ENCODE measurements at places on chromosomes 12 and 14.
A peak's percentile ranks its signal among the peaks of the same experiment; 100 is the strongest.

DNA sequence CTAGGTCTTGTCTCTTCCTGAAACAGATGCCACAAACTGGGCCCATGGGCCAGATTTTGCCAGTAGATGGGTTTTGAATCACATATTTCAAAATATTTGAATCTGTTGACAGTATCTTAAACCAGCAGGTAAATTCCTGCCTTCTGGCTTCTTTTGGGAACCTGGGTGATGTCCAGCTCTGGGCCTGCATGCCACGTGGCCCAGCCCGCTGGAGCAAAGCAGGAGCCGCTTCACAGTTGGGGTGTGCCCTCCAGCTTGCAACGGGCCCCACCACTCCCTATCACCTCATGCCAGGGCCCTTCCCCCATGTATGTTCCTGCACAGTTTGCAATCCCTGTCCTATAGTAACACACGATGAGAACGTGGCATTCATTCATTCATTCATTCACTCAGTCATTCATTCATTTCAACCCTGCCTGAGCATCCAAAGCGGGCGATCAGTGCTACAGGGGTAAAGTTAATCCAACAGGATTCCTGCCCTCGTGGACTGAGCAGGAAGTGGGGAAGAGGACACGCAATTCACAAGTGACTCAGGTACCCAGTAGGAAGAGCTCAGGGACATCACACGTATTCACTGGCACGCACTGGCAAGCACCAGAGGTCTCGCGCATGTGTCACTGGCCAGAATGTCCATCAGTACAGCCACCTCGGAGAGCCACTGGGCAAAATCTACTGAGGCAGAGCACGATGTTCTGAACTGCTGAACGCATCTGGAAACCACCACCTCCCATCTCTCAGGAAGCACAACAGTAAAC is 27.8 kb downstream of the SCARB1 start:
- no peak for DNase-seq

DNA sequence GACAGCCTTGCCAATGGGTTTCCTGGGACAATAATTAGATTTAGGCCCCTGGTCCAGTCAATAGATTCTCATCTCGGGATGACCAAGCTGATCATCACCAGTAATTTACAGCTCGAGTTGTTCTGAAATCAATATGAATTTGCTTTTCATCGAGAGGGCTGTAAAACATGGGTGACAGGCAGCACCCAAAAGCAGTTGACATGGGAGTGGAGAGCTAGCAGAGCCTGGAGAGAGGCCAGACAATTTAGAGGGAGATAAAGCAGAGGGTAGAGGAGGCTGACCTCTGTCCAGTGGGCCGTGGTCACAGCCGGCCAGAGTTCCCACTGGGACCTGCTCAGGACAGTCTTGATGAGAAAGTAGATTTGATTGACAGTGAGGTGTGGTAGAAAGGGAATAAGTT is 157.3 kb downstream of the ASCL4 start:
- no peak for DNase-seq

DNA sequence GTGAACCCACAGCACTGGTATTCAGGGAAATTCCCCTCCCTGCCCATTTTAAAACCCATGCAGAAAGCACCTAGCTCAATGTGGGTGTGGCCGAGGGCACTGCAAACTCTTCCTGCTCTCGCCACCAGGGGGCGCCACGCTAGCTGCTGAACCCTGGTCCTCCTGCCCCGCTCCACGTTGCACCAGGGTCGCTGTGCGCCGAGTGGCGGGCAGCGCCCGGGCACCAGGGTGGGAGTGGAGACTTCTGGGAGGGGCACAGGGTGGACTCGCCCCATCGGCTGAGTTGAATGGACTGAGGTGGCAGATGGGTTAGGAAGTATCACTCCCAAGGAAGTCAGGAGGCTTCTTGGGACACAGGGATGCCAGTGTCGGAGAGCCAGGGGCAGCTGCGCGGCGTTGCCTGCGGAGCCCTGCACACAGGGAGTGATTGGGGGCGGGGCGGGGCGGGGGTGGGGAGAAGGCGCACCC is 48.1 kb upstream of the BCL11B start:
- DNase-seq = peak; percentile 37

DNA sequence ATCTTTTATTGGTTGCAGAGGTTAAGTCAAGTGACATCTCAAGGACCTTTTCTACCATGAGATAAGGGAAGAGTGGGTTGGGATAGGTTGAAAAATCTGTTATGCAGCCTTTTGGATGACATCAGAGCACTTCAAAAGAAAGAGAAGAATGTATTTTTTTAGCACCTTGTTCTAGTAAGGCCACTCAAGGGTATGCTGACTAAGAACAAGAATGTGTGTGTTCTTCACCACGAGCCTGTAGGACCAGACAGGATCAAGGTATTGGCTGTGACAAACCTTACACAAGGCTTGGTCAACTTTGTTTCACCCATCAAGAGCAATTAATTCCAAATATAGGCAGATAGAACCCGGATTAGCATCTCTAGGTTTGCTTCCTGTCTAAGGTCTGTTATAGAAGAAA is 142.5 kb downstream of the SAMD4A start:
- no peak for DNase-seq

DNA sequence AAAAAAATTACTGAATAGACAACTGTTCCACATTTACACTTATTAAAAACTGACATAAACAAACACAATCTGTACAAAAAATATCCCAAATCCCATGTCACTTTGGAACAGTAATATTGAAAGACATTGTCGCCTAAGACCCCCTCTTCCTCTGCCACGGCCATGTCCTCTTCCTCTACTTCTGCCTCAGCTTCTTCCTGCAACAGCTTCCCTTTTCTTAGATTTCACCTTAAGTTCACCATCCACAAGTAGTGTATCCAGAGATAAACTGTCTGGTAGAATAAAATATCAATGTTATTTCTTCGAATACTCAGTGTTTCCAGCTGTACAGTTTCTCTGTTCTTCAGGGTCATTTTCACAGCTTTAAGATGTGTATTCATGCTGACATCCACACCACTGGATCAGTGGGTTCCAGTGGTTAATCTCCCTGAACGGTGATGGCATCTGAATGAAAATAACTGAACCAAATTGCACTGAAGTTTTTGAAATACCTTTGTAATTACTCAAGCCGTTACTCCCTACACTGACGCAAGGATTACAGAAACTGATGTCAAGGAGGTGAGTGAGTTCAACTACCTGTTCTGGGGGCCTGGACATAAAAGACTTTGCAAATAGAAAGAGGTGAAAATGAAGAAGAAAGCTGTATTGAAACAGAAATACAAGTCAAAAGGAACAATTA is 208.5 kb downstream of the C12orf50 start:
- no peak for DNase-seq

DNA sequence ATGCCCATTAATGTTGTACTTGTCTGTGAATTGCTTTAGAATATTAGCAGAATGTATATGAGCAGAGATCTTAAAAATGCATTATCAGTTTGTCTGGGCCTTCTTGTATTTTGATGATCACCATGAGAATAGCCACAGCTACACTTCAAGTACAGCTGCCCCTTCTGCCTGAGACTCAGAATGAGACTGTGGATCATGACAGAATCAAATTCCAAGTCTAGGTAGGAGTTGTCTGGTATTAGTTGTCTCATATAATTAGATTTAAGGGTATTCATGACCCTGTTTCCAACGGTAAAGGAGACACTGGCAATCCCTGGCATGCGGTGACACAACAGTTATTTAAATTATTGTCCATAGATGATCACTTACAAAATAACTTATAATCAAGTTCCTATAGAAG is 18.3 kb upstream of the SMIM10L1 start:
- no peak for DNase-seq

GRCh38 chr12:110107369-110108281 is 16.5 kb upstream of the IFT81 start:
- DNase-seq = no peak

DNA sequence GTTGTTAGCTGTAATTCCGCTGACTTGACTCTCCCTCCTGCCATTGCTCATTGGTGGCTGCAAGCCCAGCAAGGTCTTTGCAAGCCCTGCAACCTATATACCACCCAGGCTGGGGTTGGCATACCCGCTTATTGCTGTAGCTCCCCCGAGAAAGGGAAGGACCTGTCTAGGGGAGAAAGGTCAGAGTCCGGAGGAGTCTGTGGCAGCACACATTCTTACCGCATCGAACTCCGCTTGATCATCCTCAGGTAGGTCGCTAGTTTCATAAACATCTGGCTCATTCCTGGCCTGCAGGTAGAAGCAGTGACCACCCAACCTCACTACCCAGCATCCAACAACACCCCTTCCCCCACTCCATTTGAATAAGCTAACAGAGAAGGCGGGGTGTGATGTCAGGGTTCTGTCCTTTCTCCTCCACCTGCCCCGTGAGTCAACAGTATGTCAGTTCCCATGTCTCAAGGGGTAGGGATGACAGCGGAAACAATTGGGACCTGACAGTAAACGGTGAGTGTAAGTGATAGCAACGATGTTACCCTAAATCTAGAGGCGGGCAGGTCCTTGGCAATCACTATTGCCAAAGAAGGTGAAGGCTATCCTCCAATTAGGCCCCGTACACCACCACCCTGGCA is 1.1 kb downstream of the DCTN2 start:
- DNase-seq = no peak

DNA sequence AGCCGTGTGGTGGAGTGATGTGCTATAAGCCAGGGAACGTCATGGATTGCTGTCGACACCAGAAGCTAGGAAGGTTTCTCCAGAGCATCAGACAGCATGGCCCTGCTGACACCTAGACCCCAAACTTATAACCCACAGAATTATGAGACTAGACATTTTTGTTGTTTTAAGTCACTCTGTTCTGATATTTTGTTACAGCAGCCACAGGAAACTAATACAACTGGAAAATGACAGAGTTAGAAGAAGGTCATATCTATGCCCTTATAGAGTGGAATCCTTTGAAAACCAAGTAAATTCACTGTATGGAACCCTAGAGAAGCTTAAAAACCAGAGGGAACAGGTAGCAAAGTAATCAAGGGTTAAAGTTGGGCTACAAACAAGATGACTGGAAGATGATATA is 42.5 kb downstream of the SPTLC2 start:
- no peak for DNase-seq

GRCh38 chr14:85247071-85247470 is 282.9 kb upstream of the FLRT2 start:
- DNase-seq = no peak

- no peak for DNase-seq
Measured at GRCh38 chr12:69527506-69528272, 57.5 kb downstream of the FRS2 start.

- DNase-seq = no peak
Measured at GRCh38 chr12:16581416-16581815, 24.5 kb downstream of the LMO3 start.

DNA sequence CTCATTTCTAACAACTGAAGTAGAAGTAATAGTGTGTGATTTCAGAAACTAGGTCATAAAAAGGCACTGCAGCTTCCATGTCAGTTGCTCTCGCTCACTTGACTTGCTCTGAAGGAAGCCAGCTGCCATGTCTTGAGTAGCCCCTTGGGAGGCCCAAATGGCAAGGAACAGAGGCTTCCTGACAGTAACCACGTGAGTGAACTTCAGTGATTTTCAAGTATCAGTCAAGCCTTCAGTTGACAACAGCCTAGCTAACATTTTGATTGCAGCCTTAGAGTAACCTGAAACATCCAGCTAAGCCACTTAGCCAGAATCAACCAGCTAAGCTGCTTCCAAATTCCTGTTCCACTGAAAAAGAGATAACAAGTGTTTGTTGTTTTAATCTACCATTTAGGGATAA is 26.7 kb downstream of the TOGARAM1 start:
- peak; percentile 45 for DNase-seq

- no peak for DNase-seq
Measured at GRCh38 chr12:94731733-94732360, 81.5 kb upstream of the TMCC3 start.

DNA sequence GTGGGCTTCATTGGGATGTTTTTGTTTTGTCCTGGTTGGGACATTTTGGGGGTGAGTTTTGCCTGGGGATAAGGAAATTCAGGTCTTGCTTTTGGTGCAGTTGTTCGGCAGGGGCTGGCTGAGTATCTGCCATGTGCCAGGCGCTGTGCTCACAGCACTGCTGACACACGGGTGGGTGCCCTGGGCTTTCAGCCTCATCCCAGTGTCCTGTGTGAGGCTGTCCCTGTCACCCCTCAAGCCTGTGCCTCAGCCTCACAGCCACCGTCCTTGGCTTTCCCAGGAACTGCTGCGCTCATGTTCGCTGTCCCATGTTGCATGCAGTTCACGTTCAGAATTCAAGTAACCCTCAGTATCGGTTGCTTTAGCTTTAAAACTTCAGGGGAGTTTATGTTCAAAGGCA is 24.9 kb downstream of the XRCC3 start:
- no peak for DNase-seq

DNA sequence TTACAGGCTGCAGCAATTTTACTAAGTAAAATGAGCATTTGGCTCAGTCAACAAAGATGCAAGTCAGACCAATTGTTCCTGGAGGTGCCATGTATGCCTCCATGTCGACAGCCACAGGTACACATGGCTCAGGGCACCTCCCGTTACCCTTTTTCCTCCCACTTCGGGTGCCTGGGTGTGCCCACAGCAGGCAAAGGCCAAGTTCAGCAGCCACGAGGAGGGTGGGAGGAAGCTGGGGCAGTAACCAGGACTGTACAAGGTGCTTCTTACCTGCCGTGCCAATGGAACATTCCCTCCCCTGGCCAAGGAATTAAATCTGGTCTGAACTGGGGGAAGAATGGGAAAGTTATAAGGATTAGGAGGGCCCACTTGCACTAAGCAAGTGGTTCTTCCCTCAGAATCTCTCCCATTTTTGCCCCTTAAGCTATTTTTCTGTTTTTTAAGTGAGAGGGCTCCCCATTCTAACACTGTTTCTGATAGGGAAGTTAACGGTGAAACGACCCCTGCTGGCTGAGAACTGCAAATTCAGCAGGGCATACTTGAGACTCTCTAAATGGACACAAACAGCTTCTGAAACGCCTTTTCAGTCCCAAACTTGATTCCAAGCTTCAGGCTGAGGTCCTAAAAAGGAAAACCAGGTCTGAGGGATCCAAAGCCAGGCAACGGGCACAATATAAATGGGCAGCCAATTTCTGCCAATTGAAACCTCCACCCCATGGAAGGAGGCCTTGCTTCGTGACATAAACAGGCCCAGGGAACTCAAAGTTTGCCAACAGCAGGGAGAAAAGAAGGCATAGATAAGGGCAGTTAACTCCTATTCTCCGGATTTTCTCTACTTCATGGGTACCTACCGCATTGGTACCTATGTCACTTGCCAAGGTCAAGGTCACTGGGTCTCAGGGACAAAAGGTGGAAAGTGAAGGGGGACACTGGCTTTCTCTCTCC is 24.8 kb downstream of the CLECL1 start:
- DNase-seq = peak; percentile 3

- peak; percentile 43 for DNase-seq
Measured at GRCh38 chr12:87848248-87848868, 180.8 kb downstream of the C12orf50 start.

DNA sequence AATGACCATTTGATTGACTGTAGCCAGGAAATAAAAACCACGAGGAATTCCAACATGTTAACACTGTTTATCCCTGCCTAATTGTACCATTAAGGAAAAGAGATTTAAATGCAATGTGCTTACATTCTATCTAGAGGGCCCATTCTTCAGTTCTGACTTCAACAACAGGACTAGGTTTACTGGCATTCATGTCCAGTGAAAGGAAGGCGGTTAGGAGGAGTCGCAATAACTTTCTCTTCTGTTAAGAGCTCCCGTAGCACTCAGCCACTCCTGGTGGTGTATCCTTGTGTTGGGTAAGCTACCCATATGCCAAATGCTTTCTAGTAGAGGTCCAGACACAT is 154.7 kb downstream of the STXBP6 start:
- DNase-seq = no peak
